GM13977 (cell line): ENCODE measurements at places on chromosomes 16 and 17.
A peak's percentile ranks its signal among the peaks of the same experiment; 100 is the strongest.

DNA sequence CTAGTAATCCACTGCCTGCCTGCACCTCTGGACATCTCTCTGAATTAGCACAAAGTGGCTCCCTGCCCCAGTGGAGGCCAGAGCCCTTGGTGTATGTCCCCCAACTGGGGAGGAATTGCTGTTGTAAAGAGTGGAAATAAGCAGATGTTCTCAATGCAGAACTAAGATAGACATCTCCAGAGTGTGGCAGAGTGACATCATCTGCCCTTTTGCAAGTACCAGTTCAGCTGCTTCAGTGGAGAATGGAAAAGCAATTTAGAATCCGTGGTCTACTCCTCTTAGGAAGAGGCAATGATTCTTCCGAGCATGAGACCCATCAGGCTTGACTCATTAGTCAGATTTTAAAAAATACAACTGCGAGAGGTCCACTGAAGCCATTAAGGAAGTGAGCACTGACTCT lies 1512.0 kb upstream of the GOT2 start:
- DNase-seq: no peak

- no peak for DNase-seq
Measured at GRCh38 chr16:81494888-81495287, 50.3 kb downstream of the CMIP start.

- DNase-seq: no peak
Measured at GRCh38 chr17:1732833-1733321, 8.4 kb downstream of the WDR81 start.

DNA sequence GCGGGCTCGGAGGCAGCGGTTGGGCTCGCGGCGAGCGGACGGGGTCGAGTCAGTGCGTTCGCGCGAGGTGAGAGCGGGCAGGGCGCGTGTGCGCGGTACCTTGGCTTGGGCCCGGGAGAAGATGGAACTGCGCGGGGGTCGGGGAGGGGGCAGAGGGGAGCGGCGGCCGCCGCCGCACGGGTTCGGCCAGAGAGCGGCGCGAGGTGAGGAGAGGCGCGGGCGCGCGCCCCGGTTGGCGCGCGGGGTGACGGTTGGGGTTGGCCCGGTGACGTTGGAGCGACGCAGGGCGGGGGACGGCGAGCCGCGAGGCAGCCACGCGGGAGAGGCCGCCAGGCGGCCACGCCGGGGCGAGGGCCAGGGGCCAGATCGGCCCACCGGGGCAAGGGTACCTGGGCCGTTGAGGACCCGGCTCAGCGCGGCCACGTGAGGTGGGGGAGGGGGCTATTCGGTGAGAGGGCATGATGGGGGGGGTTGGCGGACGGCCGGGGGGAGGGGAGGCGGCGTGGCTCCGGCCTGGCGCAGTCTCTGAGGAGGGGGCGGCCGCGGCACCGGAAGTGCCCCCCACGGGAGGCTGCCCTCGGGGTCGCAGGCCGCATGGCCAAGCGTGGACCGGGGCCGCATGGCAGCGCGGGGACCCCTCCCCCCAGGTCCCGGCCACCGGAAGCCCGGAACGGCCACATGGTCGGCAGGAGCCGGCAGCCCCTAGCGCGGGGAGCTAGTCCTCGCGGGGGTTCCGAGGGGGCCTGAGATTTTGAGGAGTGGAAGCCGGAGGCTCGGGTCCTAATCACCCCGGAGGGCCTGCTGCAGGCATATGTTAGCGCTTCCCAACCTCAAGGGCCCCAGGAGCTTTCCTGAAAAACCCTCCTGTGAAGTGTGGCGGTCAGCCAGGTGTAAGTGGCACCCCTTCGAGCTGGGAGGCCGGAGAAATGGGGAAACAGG lies 527 bp downstream of the EIF5A start:
- DNase-seq: no peak

DNA sequence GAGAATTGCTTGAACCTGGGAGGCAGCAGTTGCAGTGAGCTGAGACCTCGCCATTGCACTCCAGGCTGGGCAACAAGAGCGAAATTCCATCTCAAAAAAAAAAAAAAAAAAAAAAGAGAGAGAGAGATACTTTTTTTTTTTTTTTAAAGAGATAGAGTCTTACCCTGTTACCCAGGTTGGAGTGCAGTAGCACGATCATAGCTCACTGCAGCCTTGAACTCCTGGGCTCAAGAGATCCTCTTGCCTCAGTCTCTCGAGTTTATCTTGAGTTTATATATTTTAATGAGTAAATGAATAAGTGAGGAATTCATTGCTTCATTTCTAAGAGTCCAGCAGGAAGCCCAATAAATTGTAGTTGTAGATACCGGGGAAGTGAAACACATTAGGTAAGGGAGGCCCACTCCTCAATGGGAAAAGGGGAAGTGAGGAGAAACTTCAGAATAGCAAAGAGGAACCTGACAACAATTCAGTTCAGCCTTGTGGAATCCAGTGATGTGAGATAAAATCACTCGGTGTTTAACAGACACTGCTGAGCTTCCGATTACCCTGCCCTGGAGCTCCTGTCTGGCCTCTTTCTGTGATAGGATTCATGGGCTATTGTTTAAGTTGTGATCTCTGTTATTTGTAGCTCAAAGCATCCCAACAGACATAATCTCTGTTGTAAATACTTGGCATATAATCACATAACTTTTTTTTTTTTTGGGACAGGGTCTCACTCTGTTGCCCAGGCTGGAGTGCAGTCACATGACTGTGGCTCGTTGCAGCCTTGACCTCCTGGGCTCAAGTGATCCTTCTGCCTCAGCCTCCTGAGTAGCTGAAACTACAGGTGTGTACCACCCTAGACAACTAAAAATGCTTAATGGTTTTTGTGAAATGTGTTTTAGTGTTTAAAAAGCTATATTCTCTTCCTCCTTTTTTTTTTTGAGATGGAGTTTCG lies 15.8 kb upstream of the ITGAM start:
- peak; percentile 42 for DNase-seq

DNA sequence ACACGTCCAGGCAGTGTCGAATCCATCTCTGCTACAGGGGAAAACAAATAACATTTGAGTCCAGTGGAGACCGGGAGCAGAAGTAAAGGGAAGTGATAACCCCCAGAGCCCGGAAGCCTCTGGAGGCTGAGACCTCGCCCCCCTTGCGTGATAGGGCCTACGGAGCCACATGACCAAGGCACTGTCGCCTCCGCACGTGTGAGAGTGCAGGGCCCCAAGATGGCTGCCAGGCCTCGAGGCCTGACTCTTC lies 7.2 kb upstream of the CD68 start:
- no peak for DNase-seq

GRCh38 chr16:70453892-70454221 lies 538 bp upstream of the FCSK start:
- DNase-seq: no peak

GRCh38 chr17:18217412-18218015 lies 7.9 kb upstream of the LLGL1 start:
- DNase-seq: peak; percentile 89

GRCh38 chr16:87800497-87800896 lies 34.7 kb upstream of the KLHDC4 start:
- no peak for DNase-seq

- DNase-seq: no peak
Measured at GRCh38 chr16:53999841-54000240, 286.7 kb downstream of the IRX3 start.

GRCh38 chr16:47727131-47727530 lies 266.0 kb downstream of the PHKB start:
- DNase-seq: no peak

GRCh38 chr16:27768651-27769272 lies 218.8 kb downstream of the KATNIP start:
- no peak for DNase-seq

GRCh38 chr16:70359552-70359951 lies 12.8 kb downstream of the DDX19A start:
- no peak for DNase-seq

GRCh38 chr16:4288148-4288921 lies 15.5 kb upstream of the TFAP4 start:
- peak; percentile 91 for DNase-seq
